Jurkat, Clone E6-1 (cell line): ENCODE measurements at places on chromosomes 6 and 20.

DNA sequence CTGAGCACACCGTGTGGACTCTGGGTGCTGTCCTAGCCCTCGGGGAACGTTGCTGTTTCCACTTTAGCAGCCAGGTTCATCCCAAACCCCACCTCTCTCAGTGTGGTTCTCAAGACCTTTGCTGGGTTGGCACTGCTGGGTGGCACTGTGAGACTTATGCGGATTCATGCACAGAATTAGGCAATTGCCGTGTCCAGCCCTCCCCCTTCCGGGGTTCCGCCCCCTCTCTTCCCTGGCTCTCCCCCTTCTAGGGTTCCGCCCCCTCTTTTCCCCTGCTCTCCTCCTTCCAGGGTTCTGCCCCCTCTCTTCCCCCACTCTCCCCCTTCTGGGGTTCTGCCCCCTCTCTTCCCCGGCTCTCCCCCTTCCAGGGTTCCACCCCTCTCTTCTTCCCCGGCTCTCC is 39.8 kb upstream of the SLCO4A1 start:
- DNase-seq: no peak

DNA sequence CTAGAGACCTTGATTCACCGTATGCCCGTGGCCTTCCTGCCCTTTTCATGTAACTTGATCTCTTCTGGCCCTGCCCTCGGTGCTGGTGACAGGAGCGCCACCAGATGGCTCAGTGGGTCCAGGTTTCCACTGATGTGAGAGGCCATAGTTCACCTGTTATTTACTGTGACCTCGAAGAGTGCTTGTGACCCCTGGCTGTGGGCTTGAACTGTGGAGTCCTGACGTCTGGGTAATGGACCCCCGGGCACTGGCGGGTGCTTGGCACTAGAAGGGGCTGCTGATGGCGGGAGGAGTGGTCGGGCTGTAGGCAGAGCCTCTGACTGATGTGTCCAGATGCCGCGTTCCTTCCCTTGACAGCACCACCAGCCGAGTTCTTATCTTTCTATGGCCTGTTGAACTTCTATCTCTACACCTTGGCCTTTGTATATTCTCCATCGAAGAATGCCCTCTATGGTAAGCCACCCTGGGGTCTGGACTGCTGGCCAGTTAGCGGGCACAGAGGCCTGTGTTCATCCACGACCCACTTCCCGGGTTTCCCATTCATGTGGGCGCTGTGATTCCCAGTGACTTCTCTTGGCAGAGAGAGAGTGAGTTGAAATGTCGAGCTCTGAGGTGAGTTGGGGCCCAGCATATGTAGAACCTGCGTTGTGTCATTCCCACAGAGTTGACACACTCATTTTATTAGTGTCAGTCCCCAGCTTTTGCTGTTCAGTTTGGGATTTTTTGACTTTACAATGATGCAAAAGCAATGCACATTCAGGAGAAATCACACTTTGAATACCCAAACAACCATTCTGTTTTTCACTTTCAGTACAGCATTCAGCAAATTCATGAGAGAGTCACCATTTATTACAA is 14.9 kb downstream of the DYNLT1 start:
- DNase-seq: no peak

GRCh38 chr6:36706339-36706738 is 8.7 kb downstream of the RAB44 start:
- DNase-seq: no peak

GRCh38 chr20:59831024-59831915 is 102.2 kb downstream of the SYCP2 start:
- DNase-seq: no peak

DNA sequence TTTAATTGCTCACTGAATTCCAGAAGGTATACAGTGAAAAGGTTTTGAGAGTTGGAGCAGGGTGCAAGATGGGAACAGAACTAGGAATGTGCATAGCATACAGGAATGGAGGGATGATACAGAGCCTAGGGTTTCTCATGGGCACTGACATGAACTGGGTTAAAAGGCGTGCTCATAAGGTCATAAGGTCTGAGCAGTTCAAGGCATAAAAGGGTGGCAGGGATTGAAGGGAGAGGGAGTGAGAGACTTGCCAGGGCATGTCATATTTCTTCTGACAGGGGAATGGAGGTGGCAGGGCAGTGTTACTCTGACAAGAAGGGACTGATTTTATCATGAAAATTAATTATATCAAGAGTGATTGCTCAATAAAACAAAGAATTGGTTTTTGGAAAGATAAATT is 4.7 kb downstream of the MLIP start:
- DNase-seq: no peak

GRCh38 chr6:169501128-169501527 is 200.7 kb downstream of the WDR27 start:
- DNase-seq: no peak

GRCh38 chr6:38572186-38572813 is 67.4 kb downstream of the BTBD9 start:
- DNase-seq: peak; percentile 37

DNA sequence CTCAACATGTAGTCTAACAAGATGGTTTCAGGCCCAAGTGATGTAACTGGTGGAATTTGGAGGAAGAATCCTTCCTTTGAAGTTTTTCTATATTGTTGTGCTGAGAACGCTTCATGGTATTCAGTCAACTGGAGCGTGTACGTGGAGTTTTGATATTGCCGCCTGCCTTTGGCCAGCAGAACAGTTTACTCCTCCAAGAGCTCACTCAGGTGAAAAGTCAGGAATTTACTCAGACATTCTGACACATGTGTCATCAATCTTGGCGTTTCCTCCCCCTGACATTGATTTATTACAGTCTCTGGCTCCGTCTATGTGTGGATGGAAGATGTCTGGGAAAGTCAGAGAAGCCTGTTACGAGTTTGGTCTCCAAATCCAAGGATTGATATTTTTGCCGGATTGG is 19.0 kb upstream of the TGM2 start:
- no peak for DNase-seq

- no peak for DNase-seq
Observed at GRCh38 chr20:58891086-58891717, 38.7 kb downstream of the GNAS start.

DNA sequence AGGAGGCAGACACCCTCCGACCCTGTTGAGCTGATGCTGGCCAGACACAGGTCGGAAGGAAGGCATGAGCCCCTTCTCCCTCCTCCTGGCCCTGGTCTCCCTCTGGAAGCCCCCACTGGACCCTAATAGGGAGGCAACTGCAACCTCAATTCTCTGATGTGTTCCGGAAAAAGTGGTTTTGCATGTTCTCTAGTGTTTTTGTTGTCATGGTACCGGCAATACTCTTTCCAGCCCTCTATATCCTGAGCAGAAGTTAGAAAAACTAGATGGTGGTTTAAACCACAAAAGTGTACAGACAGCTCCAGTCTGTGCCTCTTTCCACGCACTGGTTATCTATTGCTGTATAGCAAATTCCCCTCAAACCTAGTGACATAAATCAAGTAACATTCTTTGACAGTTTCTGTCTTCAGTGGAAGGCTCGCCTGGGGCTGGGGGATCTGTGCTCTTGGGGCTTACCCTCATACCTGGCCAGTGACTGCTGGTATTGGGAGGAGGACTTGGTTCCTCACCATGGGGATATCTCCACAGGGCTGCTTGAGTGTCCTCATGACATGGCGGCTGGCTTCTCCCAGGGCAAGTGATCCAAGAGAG is 37.0 kb downstream of the SYTL3 start:
- peak; percentile 83 for DNase-seq

GRCh38 chr6:84877515-84878210 is 113.3 kb upstream of the TBX18 start:
- DNase-seq: no peak

GRCh38 chr6:53795702-53796450 is 1.1 kb downstream of the LRRC1 start:
- no peak for DNase-seq

GRCh38 chr6:4262526-4262925 is 127.2 kb upstream of the ECI2 start:
- DNase-seq: no peak

DNA sequence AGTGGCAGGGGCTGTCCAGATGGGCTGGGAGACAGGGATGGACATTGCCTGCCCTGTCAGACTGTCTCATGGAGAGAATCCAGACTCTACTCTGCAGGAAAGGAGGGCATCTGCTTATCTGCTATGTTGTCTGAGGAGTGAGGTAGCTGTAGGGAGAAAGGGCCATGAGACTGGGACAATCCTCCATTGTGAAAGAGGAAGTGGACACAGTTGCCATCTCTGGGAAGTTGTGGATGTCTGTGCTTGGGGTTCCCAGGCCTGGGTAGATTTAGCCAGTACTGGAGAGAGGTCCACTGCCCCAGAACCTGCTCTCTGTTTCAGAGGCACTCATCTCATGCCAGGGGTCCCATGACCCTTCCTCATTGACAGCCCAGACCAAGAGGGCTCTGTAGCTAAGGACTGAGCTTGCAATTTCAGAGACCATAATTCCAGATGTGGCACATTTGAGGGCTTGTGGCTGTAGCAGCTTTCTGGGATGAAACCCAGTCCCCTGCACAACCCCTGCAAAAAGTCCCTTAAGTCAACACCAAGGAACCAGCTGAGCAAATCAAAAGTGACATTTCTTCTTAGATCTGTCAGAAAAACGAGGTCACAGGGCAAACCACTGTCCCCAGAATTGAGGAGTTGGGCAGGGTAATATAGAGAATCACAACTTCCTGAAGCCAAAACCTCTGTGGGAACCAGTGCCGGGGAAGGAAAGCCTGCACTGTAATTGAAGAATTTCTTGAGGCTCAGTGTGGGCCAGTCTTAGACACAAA is 4.1 kb upstream of the SIRPG start:
- DNase-seq: no peak

DNA sequence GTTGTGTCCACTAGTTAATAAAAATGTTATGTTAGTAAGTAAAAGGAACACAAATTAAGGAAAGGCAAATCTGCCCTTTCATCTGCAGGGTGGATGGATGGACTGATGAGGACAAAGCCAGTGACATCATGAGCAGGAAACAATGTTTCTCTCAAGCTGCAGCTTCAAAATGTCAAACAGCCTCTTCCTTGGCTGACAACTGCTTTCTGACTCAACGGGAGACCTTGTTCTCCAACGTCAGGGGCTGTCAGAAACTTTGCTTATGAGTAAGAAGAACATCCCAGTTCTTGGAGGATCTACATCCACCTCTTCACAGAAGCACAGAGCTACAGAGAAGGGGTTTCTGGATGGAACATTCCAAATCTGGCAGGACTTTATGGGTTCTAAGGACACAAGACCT is 6.0 kb downstream of the CST2 start:
- no peak for DNase-seq

GRCh38 chr6:139754898-139755775 is 380.7 kb upstream of the CITED2 start:
- no peak for DNase-seq

DNA sequence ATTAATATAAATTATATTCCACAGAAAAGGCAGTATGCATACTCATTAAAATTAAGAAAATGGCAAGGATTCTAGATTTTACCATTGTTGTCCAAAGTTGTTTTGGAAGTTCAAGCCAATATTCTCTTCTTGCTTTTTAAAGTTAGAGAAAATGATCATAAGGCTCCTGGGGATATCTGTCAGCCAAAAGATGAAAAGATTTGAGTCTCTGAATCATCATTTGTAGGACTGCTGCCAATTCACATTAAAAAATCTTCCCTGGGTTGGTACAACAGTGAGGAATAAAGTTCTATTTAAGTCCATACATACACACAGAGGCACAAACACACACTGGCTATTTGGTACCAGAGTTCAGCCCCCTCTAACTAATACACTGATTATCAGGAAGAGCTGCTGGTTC is 620.1 kb downstream of the COL12A1 start:
- DNase-seq: no peak

DNA sequence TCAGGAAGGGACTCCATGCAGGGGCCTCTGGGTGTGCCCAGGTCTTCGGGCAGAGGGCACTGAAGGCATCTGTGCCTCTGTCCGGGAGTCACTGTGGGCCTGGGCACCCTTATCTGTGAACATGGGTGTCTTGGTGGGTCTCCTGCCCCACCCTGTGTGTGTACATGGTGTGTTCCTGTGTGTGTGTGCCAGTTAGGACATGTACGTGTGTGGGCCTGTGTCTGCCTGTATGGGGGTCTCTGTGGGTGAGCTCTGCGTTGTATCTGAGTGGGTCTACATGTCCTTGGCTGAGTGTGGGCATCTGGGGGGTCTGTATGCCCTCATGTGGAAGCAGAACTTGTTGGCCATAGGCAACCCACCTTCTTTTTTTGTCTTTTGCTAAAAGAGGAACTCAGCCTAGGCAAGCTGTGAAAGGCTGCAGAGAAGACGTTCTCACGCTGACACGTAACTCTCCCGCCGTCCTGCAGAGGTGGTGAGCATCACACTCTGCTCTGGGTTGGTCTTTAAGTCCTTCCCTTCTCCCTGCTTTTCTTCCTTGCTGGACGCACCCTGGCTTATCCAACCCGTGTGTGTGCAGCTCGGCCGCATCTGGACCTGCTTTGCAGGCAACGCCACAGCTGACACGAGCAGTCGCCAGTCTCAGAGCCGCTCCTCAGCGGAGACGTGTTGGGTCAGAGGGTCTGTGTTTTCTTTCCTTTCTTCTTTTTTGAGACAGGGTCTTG is 532 bp upstream of the NPBWR2 start:
- no peak for DNase-seq

DNA sequence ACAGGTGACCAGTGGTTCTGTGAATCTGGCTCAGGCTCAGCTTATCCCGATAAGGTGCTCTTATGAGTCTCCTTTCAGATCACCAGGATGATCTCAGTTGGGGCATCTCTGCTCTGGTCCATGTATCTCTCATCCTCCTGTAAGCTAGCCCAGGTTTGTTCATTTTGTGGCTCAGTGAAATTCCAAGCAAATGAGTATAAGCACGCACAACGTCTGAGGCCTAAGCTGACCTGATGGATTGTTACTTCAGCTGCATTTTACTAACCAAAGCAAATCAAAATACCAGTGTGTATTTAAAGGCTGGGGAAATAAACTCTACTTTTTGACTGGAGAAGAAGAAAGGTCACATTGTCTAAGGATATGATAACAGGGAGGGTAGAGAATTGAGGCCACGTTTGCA is 551.0 kb upstream of the BTBD3 start:
- no peak for DNase-seq

GRCh38 chr6:111031151-111031550 is 49.3 kb downstream of the RPF2 start:
- no peak for DNase-seq

- DNase-seq: no peak
Observed at GRCh38 chr6:69795469-69796072, 1.2 kb downstream of the LMBRD1 start.

DNA sequence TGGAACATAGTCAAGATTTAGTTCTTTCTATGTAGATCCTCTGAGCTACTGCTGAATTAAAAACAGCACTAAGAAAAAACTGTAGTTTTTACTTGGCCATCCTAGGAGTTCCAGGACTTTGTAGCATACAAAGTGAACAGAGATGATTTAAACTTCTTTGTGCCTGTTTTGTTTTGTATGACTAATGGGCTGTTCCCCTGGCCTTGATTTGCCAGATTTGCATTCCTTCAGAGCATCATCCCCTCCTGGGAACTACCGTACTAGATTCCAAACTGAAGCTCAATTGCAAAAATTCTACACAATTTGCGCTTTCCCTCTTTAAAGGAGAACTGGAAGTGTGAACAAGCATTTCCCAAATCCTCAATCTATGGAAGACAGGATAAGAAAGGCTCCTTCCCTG is 23.1 kb downstream of the ACOT13 start:
- DNase-seq: no peak

- DNase-seq: no peak
Observed at GRCh38 chr6:116400328-116400727, 29.6 kb downstream of the DSE start.

GRCh38 chr6:140436023-140436811 is 1061.8 kb upstream of the CITED2 start:
- DNase-seq: no peak

- no peak for DNase-seq
Observed at GRCh38 chr6:11917951-11918738, 94.0 kb upstream of the HIVEP1 start.

- DNase-seq: no peak
Observed at GRCh38 chr20:26308961-26309360, 612.3 kb upstream of the ZNF337 start.

GRCh38 chr20:33724439-33725094 is 4.5 kb upstream of the PXMP4 start:
- DNase-seq: no peak
